ENCODE measurements at places on chromosomes 4 and X.

GRCh38 chrX:93461060-93461459, 212.3 kb downstream of the NAP1L3 start:
- no peak for DNase-seq

DNA sequence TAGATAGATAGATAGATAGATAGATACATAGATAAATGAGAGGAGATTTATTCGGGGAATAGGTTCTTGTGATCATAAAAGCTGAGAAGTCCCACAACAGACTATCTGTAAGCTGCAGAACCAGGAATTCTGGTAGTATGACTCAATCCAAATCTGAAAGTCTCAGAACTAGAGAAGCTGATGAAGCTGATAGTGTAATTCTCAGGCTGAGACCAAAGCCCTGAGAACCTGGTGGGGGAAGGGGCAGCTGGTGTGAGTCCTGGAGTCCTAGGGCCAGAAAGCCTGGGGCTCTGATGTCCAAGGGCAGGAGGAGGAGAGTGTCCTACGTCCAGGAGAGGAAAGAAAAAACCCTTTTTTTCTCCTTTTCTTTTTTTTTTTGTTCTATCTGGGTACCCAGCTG, 8.0 kb upstream of the BANK1 start:
- no peak for DNase-seq

- no peak for DNase-seq
These were observed 216.6 kb upstream of the SLC7A11 start for GRCh38 chr4:138458751-138459150.

GRCh38 chr4:176187624-176188023, 7.8 kb downstream of the SPATA4 start:
- DNase-seq: no peak

GRCh38 chrX:12526306-12526705, 264.9 kb upstream of the PRPS2 start:
- no peak for DNase-seq

GRCh38 chrX:17500145-17500579, 125.2 kb downstream of the NHS start:
- no peak for DNase-seq

DNA sequence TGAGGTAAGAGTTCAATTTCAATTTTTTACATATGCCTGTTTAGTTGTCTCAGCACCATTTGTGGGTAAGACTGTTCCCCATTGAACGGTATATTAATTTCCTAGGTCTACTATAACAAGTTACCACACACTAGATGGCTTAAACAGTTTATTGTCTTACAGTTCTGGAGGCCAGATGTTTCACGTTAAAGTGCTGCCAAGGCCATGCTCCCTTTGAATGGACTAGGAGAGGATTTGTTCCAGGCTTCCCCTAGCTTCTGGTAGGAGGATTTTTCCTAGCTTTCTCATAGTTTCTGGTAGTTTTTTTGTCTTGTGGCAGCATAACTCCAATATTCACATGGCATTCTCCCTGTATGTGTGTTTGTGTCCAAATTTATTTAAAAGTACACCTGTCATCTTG, 149.3 kb upstream of the CYSLTR1 start:
- no peak for DNase-seq

- no peak for DNase-seq
These were observed 251.0 kb upstream of the GPC4 start for GRCh38 chrX:133666256-133666655.

GRCh38 chrX:133999031-133999705, 13.8 kb upstream of the GPC3 start:
- no peak for DNase-seq

DNA sequence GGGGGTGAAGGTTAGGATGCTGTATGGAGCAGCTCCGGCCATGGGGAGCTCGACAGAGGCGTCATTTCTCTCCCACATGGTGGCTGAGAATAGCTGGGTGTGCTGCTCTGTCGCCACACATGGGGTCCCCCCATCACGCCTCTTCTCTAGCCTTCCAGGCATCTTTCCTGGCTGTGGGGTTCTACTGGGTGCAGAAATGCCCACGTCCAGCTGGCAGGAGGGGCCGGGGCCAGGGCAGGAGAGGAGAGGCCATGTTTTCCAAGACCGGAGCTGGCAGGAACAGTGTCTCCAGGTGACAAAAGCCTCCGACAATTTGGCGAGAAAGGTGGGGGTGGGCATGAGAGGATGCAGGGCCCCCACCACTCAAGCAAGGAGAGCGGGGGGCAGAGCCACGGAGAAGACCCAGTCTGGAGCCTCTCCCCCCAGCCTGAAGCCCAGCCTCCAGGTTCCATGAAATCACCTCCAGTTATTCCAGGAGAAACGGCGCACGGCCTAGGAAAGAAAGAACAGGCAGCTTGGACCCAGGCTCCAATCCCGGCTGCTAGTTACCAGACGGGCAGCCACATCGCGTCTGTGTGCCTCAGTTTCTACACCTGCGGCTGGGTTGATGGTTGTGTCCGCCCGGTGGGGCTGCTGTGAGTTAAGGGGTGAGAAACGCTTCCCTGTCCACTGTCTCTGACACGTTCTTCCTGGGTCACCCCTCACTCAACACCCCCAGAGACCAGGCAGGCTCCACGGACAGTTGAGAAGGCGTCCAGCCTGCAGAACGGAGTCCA, 27.4 kb upstream of the SPON2 start:
- DNase-seq: no peak

- no peak for DNase-seq
These were observed 68.4 kb upstream of the BMP2K start for GRCh38 chr4:78707793-78708192.

- DNase-seq: no peak
These were observed 1.3 kb downstream of the SULT1E1 start for GRCh38 chr4:69858690-69859089.

DNA sequence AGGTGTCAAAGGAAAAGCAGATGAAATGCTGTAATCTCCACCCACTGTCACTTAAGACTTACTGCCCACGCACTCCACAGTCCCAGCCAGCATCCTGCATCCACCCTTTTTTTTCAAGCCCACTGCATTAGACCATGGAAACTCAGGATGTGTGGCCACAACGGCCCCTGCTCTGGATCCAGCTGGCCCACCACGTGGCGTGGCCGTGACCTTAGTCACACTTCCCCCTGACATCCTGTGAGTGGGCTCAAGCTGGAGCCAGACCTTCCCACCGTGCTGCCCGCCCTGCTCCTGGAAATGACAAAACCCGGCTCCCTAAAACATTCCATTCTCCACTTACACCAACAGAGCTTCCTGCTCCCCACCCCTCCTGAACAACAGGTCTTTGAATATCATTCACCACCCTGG, 588.3 kb upstream of the DIPK2B start:
- DNase-seq: no peak

DNA sequence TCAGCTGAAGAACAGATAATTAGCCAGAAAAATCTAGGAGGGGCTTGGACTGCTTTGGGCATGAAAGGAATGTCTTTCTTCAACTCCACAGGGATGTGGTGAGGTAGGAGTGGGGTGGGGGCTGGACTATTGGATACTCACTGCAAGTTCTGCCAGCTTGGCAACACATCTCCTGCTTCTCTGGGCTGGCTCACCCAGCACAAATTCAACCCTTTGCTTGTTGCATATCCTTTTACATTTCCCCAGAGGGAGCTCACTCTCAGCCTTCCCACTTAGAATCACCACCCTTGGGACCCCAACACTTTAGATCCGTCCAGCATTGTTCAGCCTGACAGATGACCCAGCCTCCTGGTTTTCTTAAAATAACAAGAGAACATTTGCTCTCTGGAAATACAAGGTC, 120.6 kb downstream of the KDR start:
- DNase-seq: no peak

DNA sequence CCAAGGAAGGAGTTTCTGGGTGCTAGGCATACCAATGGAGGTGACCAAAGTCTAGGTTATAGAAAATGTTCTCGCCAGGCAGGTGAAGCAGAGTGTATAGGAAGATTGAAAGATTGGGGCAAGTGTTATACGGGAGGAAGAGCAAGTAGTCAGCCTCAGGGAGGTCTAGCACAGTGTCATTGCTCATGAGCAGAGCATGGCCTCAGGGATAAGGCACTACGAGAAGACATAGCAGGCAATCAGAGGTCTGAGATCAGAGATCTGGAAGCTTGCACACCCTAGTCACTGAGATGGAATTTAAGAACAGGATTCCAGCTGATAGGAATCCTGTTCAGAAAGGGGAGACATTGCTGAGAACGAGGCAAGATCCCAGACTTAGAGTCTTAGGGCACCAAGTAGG, 350.0 kb upstream of the CASK start:
- no peak for DNase-seq

- DNase-seq: no peak
These were observed 11.8 kb downstream of the COMMD8 start for GRCh38 chr4:47451657-47452056.

GRCh38 chr4:170128219-170128804, 38.6 kb upstream of the AADAT start:
- no peak for DNase-seq

- DNase-seq: no peak
These were observed 167.5 kb upstream of the SLC7A11 start for GRCh38 chr4:138409670-138410069.

- no peak for DNase-seq
These were observed 2506.6 kb downstream of the ARAP2 start for GRCh38 chr4:33737726-33738125.

- DNase-seq: no peak
These were observed 211.8 kb upstream of the PSAPL1 start for GRCh38 chr4:7646384-7647061.

- DNase-seq: no peak
These were observed 48.7 kb upstream of the TLR3 start for GRCh38 chr4:186020106-186020792.

GRCh38 chrX:53227224-53227765, 2.3 kb upstream of the KDM5C start:
- DNase-seq: no peak

GRCh38 chr4:84145176-84145575, 353.9 kb downstream of the NKX6-1 start:
- no peak for DNase-seq

DNA sequence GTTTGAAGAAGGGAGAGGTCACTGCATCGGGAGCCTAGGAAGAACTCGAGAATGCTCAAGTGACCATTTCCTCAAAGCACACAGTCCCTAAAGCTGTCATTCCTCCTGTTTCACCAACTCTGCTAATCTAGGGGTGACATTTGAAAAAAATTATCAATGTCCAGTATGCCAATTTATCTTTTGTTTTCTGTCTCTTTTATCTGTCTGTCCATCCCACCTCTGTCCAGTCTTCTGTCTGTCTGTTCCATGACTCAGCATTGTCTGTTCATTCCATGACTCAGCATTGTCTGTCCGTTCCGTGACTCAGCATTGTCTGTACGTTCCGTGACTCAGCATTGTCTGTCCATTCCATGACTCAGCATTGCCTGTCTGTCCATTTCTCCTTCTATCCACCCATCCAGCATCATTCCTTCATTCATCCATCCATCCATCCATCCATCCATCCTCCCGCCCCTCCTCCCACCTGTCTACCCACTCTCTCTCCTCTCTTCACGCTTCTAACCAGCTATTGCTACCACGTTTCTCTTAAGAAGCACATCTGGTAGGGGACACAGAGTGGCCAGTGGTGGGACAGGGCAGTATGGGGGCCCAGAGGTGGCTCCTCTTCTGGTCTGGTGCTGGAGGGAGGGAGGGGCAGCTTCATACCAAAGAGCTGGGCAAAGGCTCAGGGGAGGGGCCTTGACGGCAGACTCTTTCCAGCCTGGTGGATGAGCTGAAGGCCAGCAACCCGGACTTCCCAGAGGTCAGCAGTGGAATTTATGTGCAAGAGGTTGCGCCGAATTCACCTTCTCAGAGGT, 34.1 kb downstream of the HTRA3 start:
- no peak for DNase-seq

DNA sequence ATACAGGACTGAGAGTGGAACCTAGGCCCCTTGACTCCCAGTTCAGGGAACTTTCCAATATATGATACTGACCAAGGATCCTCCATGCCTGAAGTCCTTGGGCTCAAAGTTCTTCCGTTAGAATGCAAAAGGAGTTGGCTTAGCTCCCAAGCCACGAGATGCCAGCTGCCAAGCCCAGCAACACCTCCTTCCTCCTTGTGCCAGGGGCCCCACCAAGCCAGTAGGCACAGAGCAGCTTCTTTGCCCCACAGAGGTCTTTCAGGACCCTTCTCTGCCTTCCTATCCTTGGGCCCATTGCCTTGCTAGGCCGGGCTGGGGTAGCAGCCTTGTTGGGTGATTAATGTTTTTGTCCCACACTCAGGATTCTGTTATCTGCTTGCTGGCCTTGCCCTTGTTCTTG, 105.6 kb downstream of the EFNB1 start:
- DNase-seq: no peak

- DNase-seq: no peak
These were observed 29.3 kb upstream of the PTPN13 start for GRCh38 chr4:86564795-86565194.

GRCh38 chrX:124344246-124344645, 2.1 kb upstream of the SH2D1A start:
- DNase-seq: no peak

- DNase-seq: no peak
These were observed 42.4 kb downstream of the MOSPD2 start for GRCh38 chrX:14915596-14915995.

- no peak for DNase-seq
These were observed 32.9 kb upstream of the PGM2 start for GRCh38 chr4:37793562-37793961.

DNA sequence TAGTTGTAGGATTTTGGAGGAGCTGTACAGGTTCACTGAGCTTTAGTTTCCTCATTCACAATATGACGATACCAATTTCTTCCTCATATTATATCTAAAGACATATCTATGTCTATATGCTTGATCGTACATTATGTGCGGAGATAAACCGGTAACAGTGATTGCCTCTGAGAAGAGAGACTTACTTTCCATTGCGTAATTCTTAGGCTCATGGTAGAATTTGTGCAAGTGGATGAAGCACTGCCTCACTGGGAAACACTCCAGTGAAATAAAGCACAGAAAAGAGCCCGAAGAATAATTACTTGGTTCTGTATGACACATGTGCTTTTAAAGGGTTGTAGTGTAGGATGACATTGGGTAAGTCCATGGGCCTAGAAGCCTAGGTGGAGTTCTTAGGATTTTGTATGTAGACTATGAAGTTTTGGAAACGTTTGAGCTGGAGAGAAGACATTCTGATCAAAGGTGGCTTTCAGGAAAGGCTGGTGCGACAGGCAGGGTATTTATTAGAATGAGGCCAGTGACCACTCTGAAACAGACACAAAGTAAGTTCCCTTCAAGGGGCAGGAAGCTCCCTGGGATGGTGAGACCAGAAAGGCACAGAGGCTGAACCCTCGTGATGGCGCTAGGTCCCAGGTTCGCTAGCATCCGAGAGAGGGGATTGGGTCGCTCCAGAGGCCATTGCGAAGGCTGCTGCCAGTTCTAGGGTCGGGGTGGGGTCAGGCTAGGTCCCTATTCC, 649 bp upstream of the VBP1 start:
- no peak for DNase-seq

GRCh38 chr4:112060212-112060611, 85.0 kb upstream of the FAM241A start:
- no peak for DNase-seq

DNA sequence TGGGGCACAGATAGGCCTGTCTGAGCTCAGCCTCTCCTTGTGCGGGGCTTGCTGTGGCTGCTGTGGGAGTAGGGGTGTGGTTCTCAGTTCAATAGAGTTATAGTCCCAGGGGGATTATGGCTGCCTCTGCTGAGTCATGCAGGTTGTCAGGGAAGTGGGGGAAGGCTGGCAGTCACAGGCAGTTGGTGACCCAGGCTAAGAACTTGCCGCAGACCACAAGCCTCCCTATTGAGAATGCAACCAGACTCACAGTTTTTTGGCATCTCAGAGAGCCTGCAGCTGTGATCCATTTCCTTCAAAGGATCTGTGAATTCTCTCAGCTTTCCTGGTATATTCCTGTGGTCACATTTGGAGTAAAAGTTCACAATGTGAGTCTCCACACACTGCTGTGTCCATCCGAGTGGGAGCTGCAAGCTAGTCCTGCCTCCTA, 364.9 kb downstream of the ZNF674 start:
- no peak for DNase-seq

All from stimulated activated CD8-positive, alpha-beta memory T cell treated with anti-CD3 and anti-CD28 coated beads, Interleukin-2, amount 100 ng/mL, for 1 hour (primary cell).